ENCODE measurements at places on chromosomes 5 and 9.

- no peak for DNase-seq
Measured at GRCh38 chr5:146772881-146773466, 105.6 kb downstream of the PPP2R2B start.

DNA sequence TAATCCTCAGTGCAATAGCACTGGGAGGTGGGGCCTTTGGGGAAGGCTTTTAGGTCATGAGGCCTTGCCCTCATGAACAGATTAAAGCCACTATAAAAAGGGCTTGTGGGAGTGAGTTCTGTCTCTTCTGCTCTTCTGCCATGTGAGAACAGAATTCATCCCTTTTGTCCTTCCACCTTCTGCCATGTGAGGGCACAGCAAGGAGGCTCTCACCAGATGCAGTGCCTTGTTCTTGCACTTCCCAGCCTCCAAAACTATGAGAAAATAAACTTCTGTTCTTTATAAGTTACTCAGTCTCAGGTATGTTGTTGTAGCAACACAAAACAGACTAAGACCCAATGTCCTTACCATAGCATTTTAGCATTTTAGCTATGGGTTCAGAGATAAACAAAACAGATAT is 81.7 kb upstream of the CPLX2 start:
- no peak for DNase-seq

- DNase-seq: no peak
Measured at GRCh38 chr9:37030611-37030939, 3.5 kb downstream of the PAX5 start.

DNA sequence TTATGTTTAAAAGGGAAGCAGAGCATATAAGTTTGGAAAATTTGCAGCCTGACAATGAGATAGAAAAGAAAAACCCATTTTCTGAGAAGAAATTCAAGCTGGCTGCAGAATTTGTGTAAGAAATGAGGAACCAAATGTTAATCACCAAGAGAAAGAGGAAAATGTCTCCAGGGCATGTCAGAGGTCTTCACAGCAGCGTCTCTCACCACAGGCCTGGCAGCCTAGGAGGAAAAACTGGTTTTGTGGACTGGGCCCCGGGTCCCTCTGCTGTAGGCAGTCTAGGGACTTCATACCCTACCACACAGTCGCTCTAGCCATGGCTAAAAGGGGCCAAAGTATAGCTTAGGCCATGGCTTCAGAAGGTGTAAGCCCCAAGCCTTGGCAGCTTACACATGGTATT is 32.1 kb upstream of the HSD17B4 start:
- DNase-seq: no peak

DNA sequence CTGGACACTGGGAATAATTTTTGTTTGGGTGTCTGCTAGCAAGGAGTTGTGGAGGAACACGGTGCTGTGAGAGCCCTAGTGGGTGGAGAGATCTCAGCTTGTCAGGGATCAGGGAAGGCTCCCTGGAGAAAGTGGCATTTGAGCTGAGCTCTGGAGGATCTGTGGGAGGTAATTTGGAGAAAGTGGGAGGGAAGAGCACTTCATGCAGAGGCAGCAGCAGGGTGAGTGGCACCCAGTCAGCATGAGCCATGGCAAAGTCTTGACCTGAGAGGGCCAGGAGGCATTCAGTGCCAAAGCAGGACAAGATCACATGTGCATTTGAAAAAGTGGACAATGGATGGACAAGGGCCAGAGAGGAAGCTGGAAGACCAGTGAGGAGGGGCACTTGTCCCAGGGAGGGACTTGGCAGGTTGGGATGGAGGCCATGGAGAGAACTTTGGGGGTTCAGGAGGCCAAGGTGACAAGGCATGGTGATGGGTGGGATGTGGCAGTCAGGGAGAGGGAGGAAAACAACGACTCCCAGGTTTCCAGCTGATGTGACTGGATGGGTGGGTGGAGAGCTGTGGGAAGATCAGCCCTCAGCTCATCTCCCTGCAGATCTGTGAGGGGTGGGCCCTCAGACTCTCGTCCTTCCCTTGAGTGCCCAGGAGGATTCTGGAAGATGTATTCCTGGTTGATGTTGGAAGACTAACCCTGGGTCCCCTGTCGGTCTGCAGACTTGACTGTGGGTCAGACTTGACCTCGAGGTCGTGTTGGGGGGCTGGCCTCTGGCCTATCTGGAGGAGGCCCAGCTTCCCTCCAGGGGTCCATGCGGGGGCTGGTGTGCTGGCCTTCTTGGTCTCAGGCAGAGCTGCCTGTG is 68.9 kb upstream of the PITX1 start:
- DNase-seq: no peak

- DNase-seq: no peak
Measured at GRCh38 chr5:128426090-128426534, 111.9 kb downstream of the FBN2 start.

Measured in activated CD8-positive, alpha-beta memory T cell treated with anti-CD3 and anti-CD28 coated beads, Interleukin-2, amount 50 U/mL, for 4 hours (primary cell).